ENCODE measurements at places on chromosomes 12 and 14.

DNA sequence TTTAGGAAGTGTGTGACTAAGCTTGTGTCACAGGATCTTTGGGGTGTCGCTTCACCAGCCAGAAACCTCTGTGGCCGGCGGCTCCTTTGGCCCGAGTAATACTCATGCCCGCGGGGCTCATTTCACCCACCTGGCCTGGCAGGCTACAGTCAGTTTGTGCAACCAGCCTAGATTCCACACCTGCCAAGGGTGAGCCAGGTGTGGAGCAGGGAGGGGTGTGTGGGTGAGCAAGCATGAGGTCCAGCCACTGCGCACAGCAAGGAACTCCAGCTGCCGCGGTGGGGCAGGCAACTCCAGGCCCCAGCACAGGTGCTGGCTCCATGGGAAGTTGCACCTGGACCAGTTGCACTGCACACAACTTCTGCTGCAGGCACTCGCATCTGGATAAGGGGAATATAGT is 462.3 kb upstream of the LRFN5 start:
- DNase-seq = no peak

DNA sequence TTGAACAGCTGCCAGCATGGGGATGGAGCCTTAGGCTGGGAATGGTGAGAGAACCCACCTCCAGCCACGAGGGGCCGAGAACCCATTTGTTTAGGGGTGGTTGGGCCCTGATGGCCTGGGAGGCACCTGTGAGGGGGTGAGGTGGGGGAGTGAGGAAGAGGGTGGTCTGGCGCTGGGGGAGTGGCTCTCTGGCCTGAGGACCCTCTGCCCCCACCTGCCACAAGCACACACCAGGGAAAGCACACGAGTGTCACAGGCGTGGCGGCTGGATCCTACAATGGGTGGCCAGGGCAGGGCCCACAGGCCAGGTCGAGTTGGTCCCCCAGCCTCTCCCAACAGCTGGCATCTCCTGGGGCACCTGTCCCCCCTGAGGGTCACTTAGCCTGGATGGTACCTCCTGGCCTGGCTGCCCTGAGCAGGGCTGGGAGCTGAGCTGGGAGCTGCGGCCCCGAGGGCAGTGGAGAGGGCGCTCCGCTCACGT is 340.5 kb downstream of the TMEM121 start:
- no peak for DNase-seq

DNA sequence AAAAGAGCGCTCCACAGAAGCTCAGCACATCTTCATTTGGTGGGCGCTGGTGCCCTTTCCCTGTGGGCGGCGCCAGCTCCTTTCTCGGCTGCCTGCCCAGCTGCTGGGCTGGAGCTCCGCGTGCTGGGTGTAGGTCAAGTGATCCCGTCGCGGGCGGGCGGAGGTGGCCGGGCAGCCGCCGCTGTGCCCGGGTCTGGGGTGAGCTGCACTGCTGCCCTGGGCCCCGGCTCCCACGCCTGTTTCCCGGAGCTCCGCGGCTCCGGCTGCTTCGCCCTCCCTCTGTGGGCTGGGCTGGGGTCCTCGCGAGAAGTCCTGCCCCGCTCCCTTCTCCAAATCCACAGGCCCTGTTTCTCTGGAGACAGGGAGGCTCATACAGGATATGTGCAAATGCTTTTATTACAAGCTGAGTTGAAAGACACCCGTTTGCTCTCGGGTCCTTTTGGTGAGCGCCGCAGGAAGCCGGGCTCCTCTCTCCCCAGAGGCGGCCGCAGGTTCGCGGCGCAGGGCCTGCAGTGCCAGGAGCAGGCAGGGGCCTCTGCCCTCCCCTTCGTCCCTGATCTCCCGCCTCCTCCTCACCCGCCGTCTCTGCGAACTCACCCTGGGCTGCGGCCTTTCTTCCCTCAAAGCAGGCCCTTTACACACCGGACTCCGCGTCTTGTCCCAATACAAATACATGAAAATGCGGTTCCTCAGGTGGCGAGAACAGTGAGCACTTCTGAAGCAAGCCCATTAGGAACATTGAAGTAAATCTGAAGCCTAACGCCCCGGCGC is 67.8 kb upstream of the CAPRIN2 start:
- no peak for DNase-seq

DNA sequence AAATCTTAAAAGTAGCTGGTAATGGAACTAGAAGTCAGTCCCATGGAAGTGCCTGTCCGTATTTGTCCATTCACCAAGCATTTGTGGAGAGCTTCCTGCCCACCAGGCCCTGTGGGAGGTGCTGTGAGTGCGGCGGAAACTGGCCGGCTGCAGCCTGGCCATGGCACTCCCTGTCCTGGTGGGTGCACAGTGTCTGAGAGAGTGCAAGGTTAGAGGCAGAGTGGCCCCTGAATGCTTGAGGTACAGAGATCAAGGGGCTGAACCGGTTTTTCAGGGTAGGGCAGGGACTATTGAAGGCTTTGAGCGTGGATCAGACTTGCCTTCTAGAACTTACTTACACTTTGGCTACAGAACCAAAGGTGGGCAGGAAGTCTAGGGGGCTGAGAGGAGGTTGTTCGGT is 92.9 kb downstream of the ESR2 start:
- DNase-seq = no peak

Data from GOT3 (cell line).